ENCODE measurements at places on chromosomes 16 and 17.

DNA sequence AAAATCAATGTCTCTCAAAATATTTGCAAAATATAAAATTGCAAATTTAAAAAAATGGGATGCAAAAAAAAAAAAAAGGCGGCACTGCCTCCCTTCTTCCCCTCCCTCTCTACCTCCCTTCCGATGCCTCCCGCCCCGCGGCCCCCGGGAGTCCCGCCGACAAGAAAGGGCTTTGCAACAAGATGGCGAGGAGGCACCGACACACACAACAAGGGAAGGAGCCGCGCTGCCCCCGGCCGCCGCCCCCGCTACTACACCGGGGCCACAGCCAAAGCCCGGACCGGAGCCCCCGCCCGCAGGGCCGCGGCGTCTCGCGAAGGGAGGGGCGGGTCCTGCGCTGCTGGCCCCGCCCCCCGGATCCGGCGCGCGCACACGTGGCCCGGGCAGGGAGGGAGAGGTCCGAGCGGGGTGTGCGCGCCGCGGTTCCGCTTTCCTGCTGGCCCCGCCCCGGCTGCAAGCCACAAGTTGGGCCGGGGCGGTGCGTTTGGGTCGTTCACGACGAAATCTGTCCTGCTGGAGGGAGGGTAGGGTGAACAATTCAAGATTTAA is at the start of gene MNT:
MNT (minus strand) TSS at position 184 of the 549 bp plus-strand sequence. CDS start 348 bp downstream, outside the sequence.
- DNase-seq, result peak; percentile 95

DNA sequence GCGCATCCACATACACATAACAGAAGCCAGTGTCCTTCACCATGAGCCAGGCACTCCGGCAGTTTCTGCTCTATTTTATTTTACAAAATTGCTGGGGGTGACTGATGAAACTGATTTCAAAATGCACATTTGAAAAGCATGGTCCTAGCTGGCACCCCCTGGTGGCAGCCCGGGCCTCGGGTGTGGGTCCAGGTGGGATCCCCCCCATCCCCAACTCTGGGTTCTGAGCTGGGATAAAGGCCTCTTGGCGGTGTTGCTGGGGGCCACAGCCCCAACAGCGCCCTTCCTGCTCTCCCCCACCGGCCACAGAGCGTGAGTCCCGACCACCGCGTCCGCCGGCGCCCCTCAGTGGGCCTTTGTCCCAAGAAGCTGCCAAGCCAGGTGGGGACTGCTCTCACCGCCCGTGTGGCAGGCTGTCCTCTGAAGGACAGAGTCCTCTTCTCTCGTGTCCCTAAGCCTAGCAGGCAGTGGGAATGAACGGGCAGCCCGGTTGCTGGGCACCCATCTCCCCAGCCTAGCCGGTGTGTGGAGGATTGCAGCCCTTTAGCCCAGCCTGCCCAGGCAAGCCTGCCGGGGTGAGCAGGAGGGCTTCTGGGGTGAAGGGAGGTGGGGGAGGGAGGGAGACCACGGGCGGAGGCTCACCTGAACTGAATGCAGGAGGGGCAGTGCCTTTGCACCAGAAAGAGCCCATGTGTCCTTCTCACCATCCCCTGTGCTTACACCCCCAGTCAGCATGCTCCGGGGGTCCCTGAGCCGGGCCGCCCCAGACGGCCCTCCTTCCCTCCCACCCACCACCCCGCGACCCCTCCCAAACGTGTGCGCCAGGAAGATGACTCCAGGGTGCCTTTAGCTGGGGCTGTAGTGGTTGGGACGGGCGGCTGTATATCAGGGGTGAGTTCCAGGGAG is 898 bp downstream of the SNAI3 start:
- DNase-seq, result peak; percentile 64

- DNase-seq, result peak; percentile 31
These were observed 13.2 kb downstream of the COPZ2 start for GRCh38 chr17:48024149-48025039.

GRCh38 chr16:31201582-31202413 is 762 bp downstream of the PYCARD start:
- no peak for DNase-seq

DNA sequence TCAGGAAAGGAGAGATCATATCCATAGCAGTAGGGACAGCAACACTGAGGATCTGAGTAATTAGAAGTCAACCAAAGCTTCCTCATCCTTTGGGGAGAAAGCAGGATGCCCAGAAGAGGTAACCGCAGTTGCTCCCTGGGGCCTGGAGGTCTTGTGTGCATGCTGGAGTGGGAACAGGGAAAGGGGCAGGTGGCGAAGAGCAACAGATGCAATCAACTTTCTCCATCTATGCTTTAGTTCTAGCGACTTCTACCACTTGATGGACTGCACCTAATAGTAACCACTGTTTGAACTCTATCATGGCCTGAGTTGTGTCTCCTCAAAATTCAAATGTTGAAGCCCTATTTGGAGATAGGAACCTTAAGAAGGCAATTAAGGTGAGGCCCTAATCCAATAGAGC is 503.8 kb downstream of the NPIPA7 start:
- DNase-seq, result no peak

- no peak for DNase-seq
These were observed 42.5 kb downstream of the AKAP10 start for GRCh38 chr17:19935169-19935568.
